EL (cell line): ENCODE measurements at places on chromosomes 4 and X.

GRCh38 chr4:88158038-88158488 is 376 bp downstream of the ABCG2 start:
- no peak for DNase-seq

GRCh38 chr4:40193578-40193977 is 3.3 kb upstream of the RHOH start:
- DNase-seq: no peak

GRCh38 chrX:42290608-42291007 is 367.3 kb upstream of the CASK start:
- no peak for DNase-seq

DNA sequence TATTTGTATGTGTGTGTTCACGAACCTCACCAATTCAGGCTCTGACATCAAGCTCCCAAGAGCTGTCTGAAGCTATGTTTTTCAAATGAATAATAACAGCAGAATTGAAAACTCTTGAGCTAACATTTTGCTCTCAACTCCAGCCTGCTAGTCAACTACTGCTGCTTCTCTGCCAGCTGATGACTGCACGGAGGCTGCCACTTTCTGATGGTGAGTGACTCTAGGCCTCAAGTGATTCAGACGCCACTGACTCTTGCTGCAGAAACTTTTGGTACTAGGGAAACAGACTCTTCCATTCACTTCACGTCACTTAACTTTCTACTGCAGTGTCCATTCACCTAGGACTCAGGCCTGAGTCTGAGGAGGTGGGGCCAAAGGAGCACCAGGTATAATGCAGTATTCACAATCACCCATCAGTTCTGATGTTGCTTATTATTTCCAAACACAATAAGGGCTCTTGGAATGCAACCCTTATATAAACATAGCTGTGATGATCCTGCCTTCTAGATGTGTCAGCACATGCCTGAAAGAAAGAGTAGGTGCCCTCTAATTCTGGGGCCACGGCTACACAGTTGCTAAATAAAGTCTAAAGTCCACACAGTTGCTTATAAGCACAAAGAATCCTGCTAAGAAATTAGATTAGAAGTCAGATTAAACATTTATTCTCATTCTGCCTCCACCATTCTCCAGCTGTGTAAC is 16.0 kb downstream of the PRDM8 start:
- peak; percentile 69 for DNase-seq

DNA sequence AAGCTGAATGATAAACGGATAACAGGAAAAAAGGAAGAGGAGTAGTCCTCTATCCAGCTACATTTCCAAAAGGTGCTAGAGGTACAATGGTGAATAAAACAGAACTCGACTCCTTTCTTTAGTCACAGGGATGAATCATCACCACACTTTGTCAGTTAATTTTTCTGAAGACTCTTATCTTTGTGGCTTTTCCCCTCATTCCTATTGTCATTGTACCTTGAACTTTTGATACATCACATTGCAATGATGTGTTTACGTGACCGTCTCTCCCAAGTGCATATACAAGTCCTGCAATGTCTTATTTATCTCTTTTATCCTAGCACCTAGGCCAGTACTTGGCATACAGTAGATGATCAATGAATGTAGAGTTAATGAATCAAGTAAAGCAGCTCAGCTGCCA is 134.7 kb downstream of the LHFPL1 start:
- DNase-seq: no peak

GRCh38 chr4:72899214-72899613 is 170.3 kb downstream of the COX18 start:
- peak; percentile 45 for DNase-seq

DNA sequence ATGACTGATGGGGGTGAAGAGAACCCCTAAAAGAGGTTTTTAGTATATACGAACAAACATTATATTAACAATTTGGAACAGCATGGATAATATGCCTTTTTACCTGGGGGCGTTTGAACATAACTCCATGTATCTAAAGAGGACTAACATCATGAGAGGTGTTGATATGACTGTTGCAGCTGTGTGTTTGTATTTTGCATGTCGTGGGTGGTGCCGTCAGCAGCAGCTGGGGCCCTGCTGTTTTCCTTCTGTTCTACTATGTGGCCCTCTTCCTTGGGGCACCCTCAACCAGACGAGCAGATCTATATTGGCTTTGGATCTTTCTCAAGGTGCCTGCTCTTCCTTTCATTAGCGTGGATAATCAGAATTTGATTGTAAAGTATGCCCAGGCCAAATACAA is 11.2 kb downstream of the GBA3 start:
- DNase-seq: no peak

DNA sequence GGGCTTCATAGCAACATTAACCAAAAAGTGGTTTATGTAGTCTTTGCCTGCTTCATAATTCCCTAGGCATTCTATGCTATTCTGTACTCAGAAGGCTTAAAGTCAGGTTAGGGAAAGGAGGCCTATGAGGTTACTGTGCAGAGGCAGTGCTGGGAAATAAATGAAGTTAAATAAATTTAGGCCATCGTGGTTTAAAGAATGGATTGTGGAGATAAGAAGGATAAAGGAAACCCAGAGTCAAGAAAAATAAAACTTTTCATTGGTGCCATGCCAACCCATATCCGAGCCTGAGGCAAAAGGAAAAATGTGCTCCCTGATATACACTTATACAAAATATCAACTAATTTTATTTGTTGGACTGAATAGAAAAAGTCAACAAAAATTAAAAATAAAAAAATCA is 70.2 kb downstream of the AR start:
- DNase-seq: no peak

DNA sequence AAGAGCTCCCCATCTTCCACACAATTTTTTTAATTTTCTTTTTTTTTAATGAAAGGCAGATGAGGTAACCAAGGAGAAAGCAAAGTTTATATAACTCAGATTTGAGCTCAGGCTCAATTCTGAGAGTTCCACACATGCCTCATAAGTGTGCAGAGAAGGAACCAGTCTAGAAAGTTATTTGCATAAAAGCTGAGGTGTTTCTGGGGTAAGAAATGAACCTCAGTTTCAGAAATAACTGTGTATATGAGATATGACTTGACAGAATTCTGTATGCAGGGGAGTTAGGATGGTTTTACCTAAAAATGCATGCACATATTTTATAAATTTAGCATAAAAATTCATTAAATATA is 51.3 kb downstream of the DTHD1 start:
- DNase-seq: no peak

DNA sequence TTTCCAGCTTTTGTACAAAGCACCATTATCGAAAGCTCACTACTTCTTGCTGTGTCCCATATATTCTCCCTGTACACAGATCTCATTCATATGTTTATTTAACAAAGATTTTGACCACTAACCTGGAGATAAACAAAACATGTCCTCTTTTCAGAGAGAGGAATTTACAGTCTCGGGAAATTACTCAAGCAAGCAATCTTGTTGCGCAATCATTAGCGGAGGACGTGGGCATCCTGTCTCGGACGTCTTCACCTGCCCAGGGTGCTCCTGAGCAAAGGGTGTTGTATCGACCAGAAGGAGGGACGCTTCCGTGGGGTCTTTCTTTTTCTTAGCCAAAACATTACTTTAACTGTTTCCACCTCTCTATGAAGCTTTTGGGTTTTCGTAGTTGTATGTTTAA is 66.5 kb upstream of the CLCN4 start:
- DNase-seq: no peak

DNA sequence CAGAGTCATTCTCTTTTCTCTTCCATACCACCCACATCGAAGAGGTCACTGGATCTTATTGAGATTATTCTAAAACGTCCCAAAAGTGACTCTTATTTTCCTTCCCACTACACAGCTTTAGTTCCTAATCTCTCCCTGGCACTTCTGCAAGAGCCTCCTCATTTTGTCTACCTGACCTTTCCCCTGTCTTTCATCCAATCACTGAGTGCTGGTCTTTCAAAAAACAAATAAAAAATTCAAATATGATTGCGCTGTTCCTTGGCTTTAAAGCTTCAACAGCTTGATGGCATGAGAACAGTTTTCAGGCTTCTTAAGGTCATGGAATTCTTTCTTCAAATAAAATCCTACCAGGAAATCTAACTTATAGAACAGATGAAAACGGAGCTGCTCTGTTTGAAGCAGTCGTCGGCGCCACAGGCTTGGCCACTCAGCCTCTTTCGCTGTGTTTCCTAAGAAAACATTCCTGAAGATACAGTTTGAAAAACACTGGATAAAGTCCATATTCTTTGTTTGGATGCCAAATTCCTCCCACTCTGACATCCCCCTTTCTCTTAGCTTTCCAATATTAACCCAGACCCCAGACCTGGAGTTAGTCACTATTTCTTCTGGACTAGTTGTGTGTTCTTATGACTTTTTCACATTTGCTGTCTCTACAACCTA is 12.5 kb downstream of the SYTL5 start:
- DNase-seq: no peak

GRCh38 chr4:117773064-117773936 is 261.0 kb upstream of the NDST3 start:
- no peak for DNase-seq

GRCh38 chr4:126957987-126958386 is 674.8 kb upstream of the INTU start:
- DNase-seq: no peak

GRCh38 chr4:159281771-159282170 is 178.9 kb downstream of the RAPGEF2 start:
- DNase-seq: peak; percentile 34

DNA sequence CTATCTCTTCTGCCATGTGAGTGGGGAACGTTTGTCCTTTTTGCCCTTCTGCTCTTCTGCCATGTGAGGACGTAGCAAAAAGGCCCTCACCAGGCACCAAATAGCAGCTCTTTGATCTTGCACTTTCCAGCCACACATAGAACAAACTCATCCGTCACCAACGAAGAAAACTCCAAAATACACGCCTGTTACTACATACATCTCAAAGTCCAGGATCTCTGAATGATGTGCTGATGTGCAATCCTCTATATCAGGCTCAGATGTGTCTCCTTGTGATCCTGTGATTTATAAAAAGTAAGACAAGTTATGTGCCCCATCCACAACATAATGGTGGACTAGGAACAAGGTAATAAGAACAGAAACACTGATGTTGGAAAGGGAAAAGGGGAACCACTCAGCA is 9.8 kb upstream of the TAB3 start:
- DNase-seq: no peak

GRCh38 chr4:7279902-7280301 is 87.6 kb downstream of the SORCS2 start:
- peak; percentile 33 for DNase-seq

DNA sequence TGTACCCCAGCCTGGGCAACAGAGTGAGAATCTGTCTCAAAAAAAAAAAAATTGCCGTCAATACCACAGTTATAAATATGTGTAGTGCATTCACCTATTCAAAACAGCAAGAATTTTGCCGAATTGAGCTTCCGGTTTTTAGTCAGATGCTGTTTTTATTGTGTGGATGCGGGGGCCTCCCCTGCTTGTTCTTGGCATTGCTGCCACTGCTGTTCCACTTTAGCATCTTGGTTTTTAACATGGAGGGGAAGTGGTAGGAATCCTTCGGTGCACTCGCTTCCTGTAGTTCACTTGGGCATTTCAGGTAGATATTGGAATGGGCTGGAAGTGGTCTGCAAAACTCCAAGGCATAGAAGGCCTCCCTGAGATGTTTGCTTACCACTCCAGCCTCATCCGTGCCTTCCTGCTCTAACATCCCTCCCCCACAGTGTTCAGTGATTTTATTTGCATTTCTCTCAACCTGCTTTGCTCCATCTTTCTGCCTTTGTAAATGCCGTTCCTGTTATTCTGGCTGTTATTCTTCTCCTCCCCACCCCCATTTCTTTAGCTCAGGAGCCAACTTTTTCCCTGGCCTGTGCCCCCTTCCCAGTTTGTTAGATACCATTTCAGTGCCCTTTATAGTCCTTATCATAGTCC is 25.5 kb downstream of the MOB1B start:
- no peak for DNase-seq

- no peak for DNase-seq
These were observed 229.4 kb upstream of the GALNTL6 start for GRCh38 chr4:171583790-171584189.

- DNase-seq: no peak
These were observed 6.5 kb upstream of the JAKMIP1 start for GRCh38 chr4:6206771-6207290.

- DNase-seq: no peak
These were observed 104.6 kb upstream of the IGFBP7 start for GRCh38 chr4:57214654-57215411.

DNA sequence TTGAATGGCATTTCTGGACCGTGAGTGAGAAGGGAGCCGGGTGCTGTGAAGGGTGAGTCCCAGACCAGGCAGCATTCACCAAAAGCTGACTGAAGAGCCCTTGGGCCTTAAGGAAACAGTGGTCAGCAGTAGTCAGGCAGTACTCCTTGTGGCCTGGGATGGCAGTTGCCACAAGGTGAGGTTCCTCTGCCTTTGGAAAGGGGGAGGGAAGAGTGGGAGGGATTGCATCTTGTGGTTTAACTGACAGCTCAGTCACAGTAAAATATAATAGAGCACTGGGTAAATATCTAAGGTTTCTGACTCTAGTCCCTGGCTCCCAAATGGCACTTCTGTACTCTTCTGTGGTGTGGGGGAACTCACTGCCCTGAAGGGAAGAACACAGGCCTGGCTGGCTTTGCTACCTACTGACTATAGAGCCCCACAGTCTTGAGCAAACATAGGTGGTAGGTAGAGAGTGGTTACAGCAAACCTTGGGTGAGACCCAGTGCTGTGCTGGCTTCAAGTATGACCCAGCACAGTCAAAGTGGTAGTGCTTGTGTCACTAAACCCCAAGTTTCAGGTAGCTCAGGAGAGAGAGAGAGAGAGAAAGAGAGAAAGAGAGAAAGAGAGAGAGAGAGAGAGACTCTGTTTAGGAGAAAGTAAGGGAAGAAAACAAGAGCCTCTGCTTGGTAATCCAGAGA is 154.2 kb downstream of the TEX11 start:
- DNase-seq: no peak

- no peak for DNase-seq
These were observed 259.5 kb downstream of the SHOX start for GRCh38 chrX:889966-890651.

GRCh38 chr4:163587867-163588266 is 93.4 kb downstream of the TMA16 start:
- DNase-seq: peak; percentile 1

DNA sequence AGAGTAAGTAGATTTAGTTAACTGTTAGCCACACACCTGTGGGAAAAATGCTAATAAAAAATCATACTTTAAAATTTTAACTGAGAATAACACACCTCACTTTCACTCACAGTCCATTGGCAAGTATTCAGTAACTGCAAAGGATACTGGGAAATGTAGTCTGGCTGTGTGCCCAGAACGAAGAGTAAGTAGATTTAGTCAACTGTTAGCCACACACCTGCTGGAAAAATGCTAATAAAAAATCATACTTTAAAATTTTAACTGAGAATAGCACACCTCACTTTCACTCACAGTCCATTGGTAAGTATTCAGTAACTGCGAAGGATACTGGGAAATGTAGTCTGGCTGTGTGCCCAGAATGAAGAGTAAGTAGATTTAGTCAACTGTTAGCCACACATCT is 178.4 kb upstream of the NWD2 start:
- DNase-seq: no peak

- DNase-seq: no peak
These were observed 494.9 kb downstream of the GALNTL6 start for GRCh38 chr4:172308078-172308477.

DNA sequence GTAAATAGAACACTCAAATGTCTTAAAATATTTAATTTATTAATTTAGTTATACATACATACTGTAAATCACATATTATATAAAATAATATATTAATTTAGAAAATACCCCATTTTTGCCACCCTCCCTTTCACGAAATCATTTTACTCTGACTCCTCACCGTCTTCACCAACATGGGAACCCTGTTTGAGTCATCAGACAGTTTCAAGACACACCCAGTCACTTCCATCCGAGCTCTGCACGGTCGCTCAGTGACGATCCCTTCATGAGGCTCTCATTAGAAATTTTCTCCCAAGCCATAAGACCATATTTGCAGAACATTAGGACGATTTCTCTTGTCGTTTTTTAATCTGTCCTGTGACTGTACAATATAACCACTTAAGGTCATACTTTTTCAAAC is 14.5 kb downstream of the ZNF275 start:
- no peak for DNase-seq
